ENCODE measurements at places on chromosomes 12 and 14.
A peak's percentile ranks its signal among the peaks of the same experiment; 100 is the strongest.

DNA sequence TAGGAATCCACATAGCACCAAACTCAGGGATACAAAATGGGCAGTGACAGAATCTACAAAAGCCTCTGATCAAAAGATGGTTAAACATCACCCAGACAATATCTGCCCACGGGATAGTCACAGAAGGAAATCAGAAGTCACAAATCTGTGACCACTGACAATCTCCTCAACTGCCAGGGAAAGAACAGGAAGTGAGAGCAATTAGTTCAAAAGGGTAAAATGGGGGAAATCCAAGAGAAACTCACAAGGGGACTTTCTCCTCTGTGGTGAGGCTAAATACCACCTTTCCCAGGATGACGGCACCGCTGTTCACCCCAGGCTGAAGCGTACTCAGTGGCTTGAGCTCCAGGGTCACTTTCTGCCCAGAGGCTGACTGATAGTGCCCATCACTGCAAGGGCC is 10.7 kb downstream of the TTC5 start:
- no peak for DNase-seq

DNA sequence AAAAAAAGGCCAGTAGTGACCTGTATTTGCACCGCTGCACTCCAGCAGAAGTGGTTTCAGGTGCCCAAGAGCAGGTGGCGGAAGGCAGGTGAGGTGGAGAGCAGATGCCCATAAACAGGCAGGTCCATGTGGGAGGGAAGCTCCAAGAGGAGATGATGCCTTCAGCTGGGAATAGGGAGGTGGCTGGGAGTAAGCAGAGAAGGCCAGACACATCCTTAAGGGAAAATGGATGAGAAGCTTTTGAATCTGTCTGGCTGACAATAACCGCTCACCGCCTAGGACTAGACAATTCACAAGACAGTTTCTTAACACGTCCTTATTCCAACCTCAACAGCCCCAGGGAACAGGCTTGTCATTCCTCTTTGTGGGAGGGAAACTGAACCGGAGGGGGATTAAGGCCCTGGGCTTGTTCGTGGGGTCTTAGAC is 43.9 kb upstream of the PLEKHG6 start:
- no peak for DNase-seq

- no peak for DNase-seq
Measured at GRCh38 chr12:108119126-108119973, 9.7 kb upstream of the WSCD2 start.

DNA sequence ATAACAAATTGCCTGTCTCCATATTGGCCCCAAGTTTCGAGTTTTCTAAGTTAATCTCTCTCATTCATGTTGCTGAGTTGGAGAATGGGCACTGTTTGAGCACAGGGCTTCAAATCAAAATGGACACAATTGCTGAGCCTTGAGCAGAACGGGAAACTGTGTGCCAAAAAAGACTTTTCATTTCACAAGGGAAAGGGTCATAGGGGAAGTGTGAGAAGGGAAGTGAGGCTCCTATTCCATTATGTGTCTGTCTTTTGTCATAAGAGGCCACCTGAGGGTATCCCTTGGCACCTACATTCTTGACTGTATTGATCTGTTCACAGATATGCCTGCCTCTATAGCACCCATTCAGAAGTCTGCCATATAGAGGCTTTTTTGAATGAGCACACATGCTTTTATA is 59.1 kb downstream of the TTLL5 start:
- DNase-seq, result no peak

DNA sequence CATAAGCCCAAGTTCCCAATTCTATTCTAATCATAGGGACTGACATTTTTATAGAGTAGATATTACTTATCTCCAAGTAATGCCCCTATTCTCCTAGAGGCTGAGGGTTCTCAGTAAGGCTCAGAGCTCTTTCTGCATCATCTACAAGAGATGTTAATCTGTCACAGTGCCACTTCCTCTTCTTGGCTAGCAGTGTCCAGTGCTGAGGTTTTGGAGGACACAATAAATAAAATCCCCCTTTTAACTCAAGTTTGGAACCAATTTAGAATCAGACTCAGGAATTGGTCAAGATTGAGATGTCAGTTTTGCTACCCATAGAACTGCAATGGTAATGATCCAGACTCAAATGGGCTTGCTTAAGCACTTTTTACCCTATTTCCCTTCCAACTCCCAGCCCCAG is 154.1 kb upstream of the ARID2 start:
- no peak for DNase-seq

DNA sequence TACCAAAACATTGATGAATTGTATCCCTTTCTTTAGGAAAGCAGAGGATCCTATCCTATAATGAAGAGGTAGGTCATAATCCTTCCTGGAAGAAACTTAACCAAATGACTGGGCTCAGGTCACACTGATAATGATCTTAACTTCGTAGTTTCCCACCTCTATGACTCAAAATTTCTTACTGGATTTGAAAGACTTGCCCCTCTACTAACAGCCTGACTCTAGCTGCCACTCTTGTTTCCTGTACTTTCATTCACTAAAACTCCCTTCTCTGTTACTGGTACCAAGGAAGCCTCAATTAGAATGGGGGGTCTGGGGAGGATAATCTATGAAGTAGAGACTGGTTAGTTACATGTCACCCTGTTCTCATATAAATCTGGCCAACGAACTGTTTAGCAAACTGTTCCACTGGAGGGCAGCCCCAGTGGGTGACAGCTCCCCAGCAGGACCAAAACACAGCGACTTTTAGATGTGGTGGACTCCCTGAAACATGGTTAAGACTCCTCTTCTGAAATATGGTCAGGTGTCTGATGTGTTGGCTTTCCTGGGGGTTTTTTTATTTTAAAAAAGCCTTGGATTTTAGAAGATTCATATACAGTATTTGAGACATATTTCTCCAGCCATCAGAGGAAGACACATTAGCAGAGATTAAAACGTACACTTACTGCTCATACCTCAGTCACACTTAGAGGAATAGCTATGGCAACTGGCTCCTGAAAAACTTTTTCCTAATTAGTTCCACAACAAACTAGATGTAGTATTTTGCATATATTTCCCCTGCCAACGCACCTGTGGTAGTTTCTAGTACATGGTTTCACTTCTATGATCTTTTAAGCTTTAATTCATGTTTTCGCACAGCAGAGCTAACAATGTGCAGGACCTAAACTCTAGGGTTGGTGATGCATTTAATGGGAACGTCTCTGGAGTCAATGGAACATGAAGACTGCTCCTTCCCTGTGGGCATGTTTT is 72.3 kb downstream of the ACADS start:
- no peak for DNase-seq

- peak; percentile 14 for DNase-seq
Measured at GRCh38 chr14:68677476-68677875, 115.4 kb downstream of the ZFP36L1 start.

DNA sequence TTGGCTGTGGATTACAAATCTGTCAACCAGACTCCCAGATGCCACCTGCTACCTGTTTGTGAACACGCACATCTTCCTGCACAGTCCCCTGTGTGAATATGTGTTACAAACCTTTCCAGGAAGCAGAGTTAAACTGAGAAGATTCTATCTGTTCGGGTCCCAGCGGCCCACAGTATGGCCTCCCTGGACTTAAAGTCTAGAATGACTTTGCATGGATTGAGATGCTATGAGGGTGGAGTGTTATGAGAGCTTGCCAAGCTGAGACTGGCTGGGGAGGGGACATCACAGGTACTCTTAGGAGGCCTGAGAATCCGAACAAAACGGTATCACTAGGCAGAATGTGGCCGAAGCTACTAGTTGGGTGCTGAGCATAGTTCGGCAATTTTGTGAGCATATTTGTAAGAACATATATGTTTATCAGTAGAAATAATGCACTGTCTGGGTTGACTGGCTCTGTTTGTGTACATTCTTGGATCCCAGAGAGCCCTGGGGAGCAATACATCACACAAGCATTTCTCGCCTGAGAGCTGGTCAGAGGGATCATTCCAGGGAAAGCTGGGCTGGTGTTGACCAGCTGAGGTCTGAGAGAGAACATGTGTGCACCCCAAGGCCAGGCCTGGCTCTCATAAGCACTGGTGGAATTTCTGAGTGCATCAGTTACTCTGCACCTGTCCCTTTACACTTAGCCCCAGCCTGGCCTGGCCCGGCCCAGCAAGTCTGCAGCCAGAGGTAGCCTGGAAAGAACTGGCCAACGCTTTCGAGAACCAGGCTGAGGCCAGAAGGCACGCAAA is 29.8 kb upstream of the LTBP2 start:
- DNase-seq, result no peak

DNA sequence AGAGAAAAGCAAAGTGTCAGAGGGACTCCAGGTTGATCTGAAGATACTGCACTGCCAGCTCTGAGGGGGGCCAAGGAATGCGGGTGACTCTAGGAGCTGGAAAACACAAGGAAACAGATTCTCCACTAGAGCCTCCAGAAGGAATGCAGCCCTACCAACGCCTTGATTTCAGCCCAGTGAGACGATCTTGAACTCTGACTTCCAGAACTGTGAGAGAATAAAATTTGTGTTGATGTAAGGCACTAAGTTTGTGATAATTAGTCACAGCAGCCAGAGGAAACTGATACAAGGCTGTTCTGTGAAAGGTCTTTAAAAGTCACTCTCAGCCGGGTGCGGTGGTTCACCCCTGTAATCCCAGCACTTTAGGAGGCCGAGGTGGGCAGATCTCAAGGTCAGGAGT is 34.2 kb downstream of the CKAP4 start:
- DNase-seq, result no peak

DNA sequence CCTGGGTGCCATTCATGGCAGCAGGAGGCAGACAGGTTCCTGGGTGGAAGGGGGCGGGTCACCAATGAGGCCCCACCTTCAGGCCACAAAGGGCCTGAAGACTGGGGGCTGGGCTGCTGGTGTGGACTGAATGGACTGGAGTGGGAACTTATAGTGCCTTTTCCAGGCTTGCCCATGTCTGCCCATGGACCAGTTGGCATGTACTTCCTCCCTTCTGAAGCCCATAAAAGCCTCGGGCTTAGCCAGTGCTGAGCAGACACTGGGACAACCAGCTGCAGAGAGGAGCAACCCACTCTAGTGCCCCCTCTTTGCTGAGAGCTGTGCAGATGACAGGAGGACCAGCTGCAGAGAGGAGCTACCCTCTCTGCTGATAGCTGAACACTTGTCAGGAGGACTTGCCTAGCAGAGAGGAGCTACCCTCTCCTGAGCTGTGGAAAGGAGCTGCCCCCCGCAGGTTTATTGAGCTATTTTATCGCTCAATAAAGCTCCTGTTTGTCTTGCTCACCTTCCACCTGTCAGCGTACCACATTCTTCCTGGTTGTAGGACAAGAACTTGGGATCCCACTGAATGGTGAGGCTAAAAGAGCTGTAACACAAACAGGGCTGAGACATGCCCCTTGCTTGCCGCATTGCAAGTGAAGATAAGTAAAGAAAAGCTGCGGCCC is 34.0 kb downstream of the APAF1 start:
- DNase-seq, result no peak

DNA sequence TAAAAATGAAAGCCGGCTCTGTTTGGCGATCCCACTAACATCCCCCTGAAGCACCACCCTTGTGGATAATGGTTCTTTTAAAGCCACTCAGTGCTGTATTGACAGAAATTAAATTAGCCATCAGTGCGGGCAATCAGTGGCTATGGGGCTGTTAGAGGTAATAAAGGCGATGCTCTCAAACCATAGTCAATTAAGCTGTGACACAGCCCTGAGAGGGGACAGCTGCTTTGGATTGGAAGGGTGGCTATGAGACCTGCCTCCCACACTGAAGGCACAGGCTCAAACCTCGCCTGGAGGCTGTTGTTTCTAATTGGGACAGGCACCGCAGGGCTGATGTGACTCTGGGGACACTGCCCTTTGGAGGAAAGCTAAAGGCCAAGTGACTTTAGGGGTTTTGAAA is 562.2 kb downstream of the VRK1 start:
- no peak for DNase-seq

DNA sequence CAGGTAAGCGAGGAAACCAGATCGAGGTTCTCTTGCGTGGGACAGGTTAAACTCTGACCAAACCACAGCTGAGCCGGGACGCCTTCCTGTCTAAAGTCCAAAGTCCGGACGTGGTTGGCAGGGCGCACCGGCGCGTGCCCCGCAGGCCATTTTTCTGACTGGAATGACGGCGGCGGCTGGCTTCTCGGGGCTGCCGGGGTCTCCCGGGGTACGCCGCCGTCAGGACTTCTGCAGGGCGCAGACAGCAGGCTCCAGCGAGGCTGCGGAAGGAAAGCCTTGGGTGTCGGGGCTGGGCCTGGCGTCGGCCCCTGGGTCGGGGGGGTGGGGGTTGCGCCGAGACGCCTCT is 32.8 kb downstream of the MIA2 start:
- no peak for DNase-seq

DNA sequence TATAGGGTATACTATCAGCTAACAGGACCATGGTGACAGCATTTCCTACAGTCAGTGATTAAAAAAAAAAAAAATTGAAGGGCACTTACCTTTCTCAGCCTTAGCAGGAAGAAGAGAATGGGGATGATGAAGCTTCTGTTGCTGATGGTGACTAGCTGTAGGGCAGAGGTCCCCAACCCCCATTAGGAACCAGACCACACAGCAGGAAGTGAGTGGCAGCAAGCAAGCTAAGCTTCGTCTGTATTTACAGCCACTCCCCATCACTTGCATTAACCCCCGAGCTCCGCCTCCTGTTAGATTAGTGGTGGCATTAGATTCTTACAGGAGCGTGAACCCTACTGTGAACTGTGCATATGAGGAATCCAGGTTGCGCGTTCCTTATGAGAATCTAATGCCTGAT is 91.3 kb upstream of the USP44 start:
- no peak for DNase-seq

DNA sequence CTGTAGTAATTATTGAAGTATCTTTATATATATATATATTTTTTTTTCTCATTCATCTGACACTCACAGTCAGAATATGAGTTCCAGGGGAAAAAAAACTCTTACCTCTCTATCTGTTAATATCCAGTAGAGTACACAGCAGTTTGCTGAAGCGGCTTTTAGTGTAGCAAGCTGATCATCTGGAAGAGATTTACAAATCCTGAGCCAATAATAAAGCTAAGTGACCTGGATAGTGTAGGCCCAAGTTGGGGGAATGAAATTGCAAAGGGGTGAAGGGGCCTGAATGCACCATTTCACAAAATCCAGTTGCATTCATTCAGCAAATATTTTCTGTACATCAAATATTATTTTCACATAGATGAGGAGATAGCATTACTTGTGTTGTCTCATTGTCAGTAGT is 234.6 kb upstream of the FLRT2 start:
- no peak for DNase-seq

- DNase-seq, result no peak
Measured at GRCh38 chr14:75128596-75128990, 1.7 kb upstream of the NEK9 start.

GRCh38 chr12:119381471-119382235 is 47.1 kb downstream of the CCDC60 start:
- DNase-seq, result no peak

DNA sequence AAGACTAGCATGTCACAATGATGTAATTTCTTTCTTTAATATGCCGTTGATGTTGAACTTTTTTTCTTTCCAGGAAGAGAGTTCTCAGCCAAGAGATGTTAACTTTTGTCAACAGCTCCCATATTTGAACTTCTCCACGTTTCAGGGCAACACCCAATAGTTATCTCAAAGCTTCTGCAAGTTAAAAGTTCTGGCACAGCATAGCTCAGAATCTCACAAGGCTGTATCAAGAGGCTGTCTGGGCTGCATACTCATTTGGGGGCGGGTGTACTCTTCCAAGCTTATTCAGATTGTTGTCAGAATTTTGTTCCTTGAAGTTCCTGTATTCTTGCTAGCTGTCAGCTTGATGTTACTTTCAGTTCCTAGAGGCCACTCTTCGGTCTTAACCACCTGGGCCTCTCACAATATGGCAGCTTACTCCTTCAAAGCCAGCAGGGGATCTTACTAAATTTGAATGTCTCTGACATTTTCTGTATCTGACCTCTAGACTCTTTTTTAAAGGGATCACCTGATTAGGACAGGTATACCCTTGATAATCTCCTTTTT is 38.9 kb downstream of the KCNC2 start:
- DNase-seq, result no peak

Data from activated naive CD4-positive, alpha-beta T cell treated with anti-CD3 and anti-CD28 coated beads, Interleukin-2, amount 10 ng/mL, durations not matched to agents 7 days and 5 days (primary cell).